ENCODE measurements at places on chromosomes 1 and 21.

DNA sequence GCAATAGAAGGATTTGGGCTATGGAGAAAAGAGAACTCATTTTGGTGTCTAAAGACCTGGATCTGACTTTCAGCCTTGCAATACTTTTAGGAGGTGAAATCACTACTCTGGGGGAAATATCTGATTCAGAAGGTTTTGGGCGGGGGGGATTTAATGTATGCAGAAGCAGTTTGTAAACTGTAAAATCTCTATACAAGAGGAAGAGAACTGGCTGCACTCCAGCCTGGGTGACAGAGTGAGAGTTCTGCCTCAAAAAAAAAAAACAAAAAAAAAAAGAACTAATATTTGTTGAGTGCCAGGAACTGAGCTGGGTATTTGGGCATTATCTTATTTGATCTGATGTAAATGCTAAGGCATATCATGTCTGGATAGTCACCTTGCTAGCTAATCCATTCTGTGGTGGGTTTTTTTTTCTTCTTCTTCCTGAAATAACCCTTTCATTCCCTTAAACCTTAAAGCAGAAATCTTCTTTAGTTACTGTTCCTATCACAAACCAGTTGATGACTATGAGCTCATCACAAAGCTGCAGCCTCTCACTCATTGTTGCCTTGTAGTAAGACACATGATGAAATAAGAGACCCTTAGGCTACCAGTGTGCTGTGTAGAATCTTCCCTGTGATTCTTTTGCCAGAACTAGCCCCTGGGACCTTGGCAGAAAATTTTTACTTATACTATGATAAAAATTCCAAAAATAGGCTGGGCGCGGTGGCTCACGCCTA, 35.6 kb upstream of the SLC16A1 start:
- DNase-seq, result peak; percentile 22

GRCh38 chr1:177480741-177481305, 310.1 kb downstream of the BRINP2 start:
- DNase-seq, result no peak

GRCh38 chr1:87292684-87293493, 35.8 kb upstream of the LMO4 start:
- DNase-seq, result peak; percentile 38

DNA sequence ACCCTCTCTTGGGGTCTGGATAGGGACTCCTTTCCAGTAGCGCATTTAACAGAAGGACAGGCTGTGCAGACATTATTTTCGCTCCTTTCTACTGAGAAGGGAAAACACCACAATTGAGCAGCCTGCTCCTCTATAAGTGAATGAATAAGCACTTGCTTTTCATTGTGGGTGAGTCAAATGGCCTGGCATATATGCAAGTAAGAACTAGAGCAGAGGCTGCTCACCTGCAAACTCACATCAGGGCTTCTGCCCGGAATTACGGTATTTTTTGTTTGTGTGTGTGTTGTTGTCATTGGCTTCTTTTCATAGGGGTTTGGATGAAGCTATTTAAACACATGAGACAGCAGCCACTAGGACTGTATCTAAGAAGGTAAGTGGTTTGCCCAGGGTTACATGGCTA, 200.1 kb upstream of the CAMK1G start:
- no peak for DNase-seq

DNA sequence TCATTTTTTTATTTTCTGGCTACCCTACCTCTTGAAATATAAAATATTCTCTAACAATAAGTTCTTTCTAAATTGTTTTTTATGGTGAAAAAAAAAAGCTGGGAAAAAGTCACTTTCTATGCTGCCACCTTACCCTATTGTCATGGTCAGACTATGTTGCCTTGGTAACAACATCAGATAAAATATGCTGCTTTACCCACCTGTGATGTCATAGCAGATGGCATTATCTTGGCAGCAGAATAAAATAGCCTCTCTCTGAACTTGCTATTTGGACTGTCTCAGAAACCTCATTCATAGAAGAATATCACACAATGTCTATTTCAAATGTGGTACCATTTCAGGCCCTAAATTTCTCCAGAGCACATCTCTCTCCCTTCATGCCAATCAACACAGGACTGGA, 69.6 kb upstream of the SGIP1 start:
- no peak for DNase-seq

DNA sequence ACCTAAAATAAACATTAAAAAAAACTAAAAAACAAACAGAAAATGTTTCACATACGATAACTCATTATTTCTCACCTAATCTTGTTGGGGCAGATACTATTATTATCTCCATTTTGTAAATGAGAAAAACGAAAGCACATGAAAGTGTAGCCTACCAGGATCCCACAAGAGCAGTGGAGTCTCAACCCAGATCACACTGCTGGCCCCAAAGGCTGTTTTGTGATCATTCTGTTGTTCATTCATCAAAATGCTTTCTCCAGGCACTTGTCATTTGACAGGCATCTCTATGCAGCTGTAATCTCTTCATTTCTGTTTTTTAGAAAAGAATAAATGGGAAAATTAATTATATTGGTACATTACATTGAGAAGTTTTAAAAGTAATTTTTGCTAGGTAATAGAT, 67.5 kb downstream of the AK5 start:
- DNase-seq, result no peak

GRCh38 chr1:213585959-213586586, 401.7 kb upstream of the PROX1 start:
- no peak for DNase-seq

- DNase-seq, result peak; percentile 55
These were observed 3.0 kb downstream of the LYST start for GRCh38 chr1:235863699-235864093.

- no peak for DNase-seq
These were observed 14.6 kb upstream of the PTAFR start for GRCh38 chr1:28190996-28191645.

GRCh38 chr1:18868801-18869424, 9.5 kb upstream of the TAS1R2 start:
- DNase-seq, result no peak
